ENCODE measurements at places on chromosomes 2 and 18. TPM values are rescaled to one million over a fixed set of nuclear protein-coding genes. Genes with fewer than 3 reads are reported as not detected.

The GALR1 gene
- not detected for total RNA-seq

The LINC00305 gene
- total RNA-seq = not detected

The GPR155 gene
- total RNA-seq = 1.1 TPM

The OR6B2 gene
- not detected for total RNA-seq

The FNDC4 gene
- total RNA-seq = 8.3 TPM

The IL1RL1 gene
- total RNA-seq = under 0.01 TPM

The LHCGR gene
- not detected for total RNA-seq

The OTOS gene
- total RNA-seq = not detected

The TUBB6 gene
- 823 TPM for total RNA-seq

The NEU2 gene
- not detected for total RNA-seq

The ACVR1C gene
- not detected for total RNA-seq

The UPP2 gene
- total RNA-seq = not detected

The EMILIN1 gene
- 34.8 TPM for total RNA-seq

The IL1R2 gene
- total RNA-seq = 0.33 TPM

The RFTN2 gene
- total RNA-seq = 14.0 TPM

The LCT gene
- total RNA-seq = under 0.01 TPM

The PLA2R1 gene
- total RNA-seq = 22.3 TPM

The VAMP8 gene
- 8.8 TPM for total RNA-seq

The SGO2 gene
- total RNA-seq = 1.6 TPM

The VWA3B gene
- total RNA-seq = not detected

The DNER gene
- under 0.01 TPM for total RNA-seq
